Cardiac muscle cell (in vitro differentiated cells and primary cell): ENCODE measurements at places on chromosomes 2 and 18. TPM values are rescaled to one million over a fixed set of nuclear protein-coding genes. Genes with fewer than 3 reads are reported as not detected.

DNA sequence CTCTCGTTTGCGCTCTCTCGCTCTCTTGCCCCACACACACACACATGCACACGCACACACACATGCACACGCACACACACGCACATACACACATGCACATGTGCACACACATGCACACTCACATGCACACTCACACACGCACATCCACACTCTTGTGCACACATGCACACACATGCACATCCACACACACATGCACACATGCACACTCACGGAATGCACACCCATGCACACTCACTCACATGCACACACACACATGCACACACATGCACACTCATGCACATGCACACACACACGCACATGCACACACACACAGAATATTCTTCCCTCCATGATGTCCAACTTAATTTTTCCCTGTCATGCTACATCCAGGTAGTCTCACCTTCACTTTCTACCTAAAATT, 360.1 kb downstream of the DCC start:
- DNase-seq: no peak
- no peaks in the 10 kb centered on the region for H3K36me3 ChIP-seq
- peaks cover 5% of the 10 kb centered on the region for H3K4me1 ChIP-seq
- H3K4me3 ChIP-seq: no peak overlapping the region

GRCh38 chr2:126849991-126850535, 48.6 kb upstream of the TEX51 start:
- H3K27ac ChIP-seq: no peak overlapping the region
- H3K36me3 ChIP-seq: no peaks in the 10 kb centered on the region
- H3K4me3 ChIP-seq: no peak overlapping the region

GRCh38 chr2:120548627-120549608, 186.8 kb upstream of the GLI2 start:
- H3K4me1 ChIP-seq: no peaks in the 10 kb centered on the region
- H3K36me3 ChIP-seq: no peaks in the 10 kb centered on the region
- peaks cover 13% of the 10 kb centered on the region for H3K27me3 ChIP-seq
- no peak overlapping the region for H3K4me3 ChIP-seq

The CNRIP1 gene
- 9.3 and 14.3 TPM in 2 replicates for polyA plus RNA-seq

GRCh38 chr18:24995755-24996154, 356.2 kb downstream of the ZNF521 start:
- no peaks in the 10 kb centered on the region for H3K36me3 ChIP-seq
- no peak for DNase-seq
- H3K4me1 ChIP-seq: no peaks in the 10 kb centered on the region

- no peak overlapping the region for H3K27ac ChIP-seq
- no peaks in the 10 kb centered on the region for H3K36me3 ChIP-seq
- H3K4me1 ChIP-seq: peaks cover 21% of the 10 kb centered on the region
Measured at GRCh38 chr2:180653481-180653880, 326.9 kb upstream of the UBE2E3 start.

- H3K27ac ChIP-seq: no peak overlapping the region
- H3K4me1 ChIP-seq: peaks cover 16% of the 10 kb centered on the region
- no peaks in the 10 kb centered on the region for H3K27me3 ChIP-seq
- no peak overlapping the region for H3K4me3 ChIP-seq
- no peaks in the 10 kb centered on the region for H3K36me3 ChIP-seq
- no peak for DNase-seq
Measured at GRCh38 chr2:204473224-204473623, 72.1 kb upstream of the PARD3B start.

The FAM237A gene
- not detected in 2 replicates for polyA plus RNA-seq

DNA sequence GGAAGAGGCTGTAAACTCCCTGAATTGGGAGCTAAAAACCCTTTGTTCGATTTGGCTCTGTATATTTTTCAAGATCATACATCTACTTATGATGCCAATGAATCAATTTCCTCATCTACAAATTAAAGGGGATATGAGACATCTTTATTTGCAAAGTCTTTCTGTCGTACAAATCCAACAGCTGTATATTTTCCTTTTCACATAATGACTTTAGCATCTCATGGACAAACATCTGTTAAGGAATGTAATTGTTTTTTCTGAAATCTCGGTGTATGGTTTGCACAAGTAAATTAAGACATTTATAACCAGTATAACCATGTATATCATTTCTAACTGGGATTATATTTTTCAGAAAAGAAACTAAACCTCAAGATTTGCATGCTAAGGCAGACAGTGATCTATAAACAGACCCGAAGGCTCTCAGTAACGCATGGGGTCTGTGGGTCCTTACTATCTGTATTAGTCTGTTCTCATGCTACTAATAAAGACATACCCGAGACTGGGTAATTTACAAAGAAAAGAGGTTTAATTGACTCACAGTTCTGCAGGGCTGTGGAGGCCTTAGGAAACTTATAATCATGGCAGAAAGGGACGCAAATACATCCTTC, 130.8 kb downstream of the SLC8A1 start:
- H3K4me3 ChIP-seq: no peak overlapping the region
- no peaks in the 10 kb centered on the region for H3K36me3 ChIP-seq
- DNase-seq: no peak
- H3K27me3 ChIP-seq: no peaks in the 10 kb centered on the region

The CHN1 gene
- 70.8 and 90.2 TPM in 2 replicates for polyA plus RNA-seq

The GALNT5 gene
- 1.3 and 1.8 TPM in 2 replicates for polyA plus RNA-seq

GRCh38 chr2:60351802-60352201, 201.7 kb downstream of the BCL11A start:
- H3K4me1 ChIP-seq: peaks cover 10% of the 10 kb centered on the region
- no peaks in the 10 kb centered on the region for H3K36me3 ChIP-seq
- no peak overlapping the region for H3K4me3 ChIP-seq
- DNase-seq: no peak
- no peak overlapping the region for H3K27ac ChIP-seq

- no peaks in the 10 kb centered on the region for H3K36me3 ChIP-seq
- no peak overlapping the region for H3K27ac ChIP-seq
- no peak overlapping the region for H3K4me3 ChIP-seq
- no peaks in the 10 kb centered on the region for H3K27me3 ChIP-seq
Measured at GRCh38 chr2:224171226-224171625, 132.1 kb upstream of the SERPINE2 start.

The LOXHD1 gene
- 0.32 TPM in 1 of 2 replicates, not detected in the other for polyA plus RNA-seq
